ENCODE measurements at places on chromosomes 6 and 20. TPM values are rescaled to one million over a fixed set of nuclear protein-coding genes. Genes with fewer than 3 reads are reported as not detected.

DNA sequence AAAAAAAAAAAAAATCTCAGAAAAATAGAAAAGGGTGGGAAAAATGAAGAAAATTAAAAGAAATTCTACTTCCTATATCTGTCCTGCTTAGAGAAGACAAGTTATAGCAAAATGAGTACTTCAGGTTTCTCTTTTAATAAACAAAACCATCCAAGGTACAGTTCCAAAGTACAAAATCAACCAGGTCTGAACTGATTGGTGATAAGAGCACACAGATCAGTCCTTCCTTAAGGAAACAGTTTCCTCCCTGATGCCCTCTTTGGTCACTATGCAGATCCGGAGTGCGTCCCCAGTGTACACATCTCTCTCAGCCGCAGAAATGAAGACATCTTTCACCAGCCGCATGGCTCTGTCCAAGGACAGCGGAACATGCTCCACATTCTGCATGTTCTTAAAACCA is 18.1 kb downstream of the PSMB1 start:
- DNase-seq: no peak

The DPPA5 gene
- not detected for total RNA-seq

The RING1 gene
- total RNA-seq: 11.5 TPM

DNA sequence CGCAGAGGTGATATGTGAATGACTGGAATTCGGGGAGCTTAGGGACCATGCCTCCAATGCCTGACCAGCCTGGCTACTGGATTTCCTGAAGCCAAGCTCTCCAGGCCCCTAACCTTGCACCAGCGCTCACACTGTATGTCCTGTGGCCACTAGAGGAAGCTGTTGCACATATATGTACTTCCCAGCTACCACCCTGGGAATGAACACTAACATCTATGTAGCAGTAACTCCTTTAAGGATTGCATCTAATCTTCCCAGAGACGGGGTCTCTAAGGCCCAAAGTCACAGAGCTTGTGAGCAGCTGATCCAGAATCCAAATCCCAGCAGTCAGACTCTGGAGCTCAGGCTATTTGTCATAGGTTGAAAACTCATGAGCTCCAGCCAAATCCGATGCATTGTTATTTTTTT is 20.4 kb upstream of the BPIFB1 start:
- no peak for DNase-seq

GRCh38 chr6:115060581-115060980 is 717.8 kb upstream of the HS3ST5 start:
- DNase-seq: no peak

The LY6G6F gene
- 3.2 TPM for total RNA-seq

The PGK2 gene
- total RNA-seq: not detected

All from liver (tissue), 10 donors.